ENCODE measurements at places on chromosomes 1 and 21. TPM values are rescaled to one million over a fixed set of nuclear protein-coding genes. Genes with fewer than 3 reads are reported as not detected.

GRCh38 chr21:31448496-31448895 lies 104.4 kb upstream of the TIAM1 start:
- no peak for DNase-seq

DNA sequence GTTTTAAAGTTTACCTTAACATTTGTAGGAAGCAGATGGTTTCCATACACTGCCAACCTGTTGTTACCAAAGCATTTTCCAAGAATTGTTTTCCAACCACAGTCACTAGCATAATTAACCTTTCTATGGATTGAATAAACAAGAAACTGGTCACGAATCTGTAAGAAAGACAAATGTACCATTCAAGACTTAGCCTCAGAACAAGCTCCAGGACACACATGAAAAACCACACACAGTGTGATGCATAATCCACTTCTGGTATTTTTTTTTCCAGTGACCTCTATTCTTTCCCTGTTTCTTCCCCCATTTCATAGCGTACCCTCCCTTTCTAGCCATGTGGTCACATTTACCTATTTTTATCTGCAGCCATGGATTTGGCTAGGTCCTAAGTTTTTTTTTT lies 29.6 kb upstream of the C1orf87 start:
- DNase-seq = peak; percentile 43

GRCh38 chr1:76959556-76959955 lies 92.3 kb downstream of the ST6GALNAC5 start:
- no peak for DNase-seq

- DNase-seq = peak; percentile 46
Measured at GRCh38 chr1:11736746-11737639, 1.1 kb downstream of the AGTRAP start.

Gene LGR6
- not detected for polyA plus RNA-seq

DNA sequence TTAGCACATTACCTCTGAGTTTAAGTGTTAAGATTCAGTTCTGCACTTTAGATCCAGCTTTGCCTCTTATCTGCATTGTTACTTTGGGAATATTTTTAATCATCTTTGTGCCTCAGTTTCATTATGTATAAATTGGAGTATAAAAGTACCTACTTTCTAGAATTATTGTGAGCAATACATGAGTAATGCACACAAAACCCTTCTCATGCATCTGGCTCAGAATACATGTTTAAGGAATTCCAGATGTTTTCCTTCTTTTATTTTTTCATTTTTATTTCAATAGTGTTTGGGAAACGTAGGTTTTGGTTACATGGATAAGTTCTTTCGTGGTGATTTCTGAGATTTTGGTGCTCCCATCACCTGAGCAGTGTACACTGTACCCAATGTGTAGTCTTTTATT lies 14.2 kb downstream of the C8A start:
- DNase-seq = no peak

Gene KAZN
- 1.6 TPM for polyA plus RNA-seq

- peak; percentile 33 for DNase-seq
Measured at GRCh38 chr1:50724626-50725286, 235.3 kb downstream of the FAF1 start.

GRCh38 chr21:22791376-22791775 lies 1793.2 kb downstream of the NCAM2 start:
- DNase-seq = peak; percentile 41

GRCh38 chr1:230818367-230818766 lies 50.0 kb downstream of the C1orf198 start:
- DNase-seq = no peak

GRCh38 chr1:67652800-67653199 lies 32.2 kb upstream of the GADD45A start:
- DNase-seq = peak; percentile 53

DNA sequence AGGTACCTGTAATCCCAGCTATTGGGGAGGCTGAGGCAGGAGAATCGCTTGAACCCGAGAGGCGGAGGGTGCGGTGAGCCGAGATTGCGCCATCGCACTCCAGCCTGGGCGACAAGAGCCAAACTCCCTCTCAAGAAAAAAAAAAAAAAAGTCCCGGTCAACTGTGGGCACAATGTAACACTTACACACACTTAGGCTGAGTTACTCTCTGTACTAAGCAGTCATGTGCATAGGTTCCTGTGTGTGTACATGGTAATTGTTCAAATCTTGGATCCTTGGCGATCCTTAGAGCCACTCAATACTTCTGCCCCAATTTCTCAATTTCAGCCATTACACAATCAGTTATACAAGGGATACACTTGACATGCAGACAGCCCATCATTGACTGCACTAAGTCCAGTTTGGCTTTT lies 11.6 kb downstream of the SDCCAG8 start:
- DNase-seq = no peak

DNA sequence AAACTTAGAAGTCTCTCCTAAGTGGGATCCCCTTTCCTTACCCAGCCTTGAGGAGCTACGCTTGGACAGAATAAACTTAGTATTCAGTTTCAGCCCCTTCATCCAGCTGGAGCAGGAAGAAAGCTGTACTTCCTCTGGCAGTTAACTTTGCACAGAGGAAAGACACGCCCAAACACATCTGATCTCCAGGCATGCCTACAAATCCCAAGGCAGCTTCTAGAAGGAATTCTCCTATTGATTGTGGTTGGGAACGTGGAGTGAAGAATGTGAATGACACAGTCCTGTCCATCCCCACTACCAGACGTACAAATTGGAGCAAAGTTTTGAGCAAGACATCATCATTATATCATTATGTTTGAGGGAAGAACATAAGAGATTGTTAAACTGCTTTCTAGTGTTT lies 6.6 kb upstream of the AK4 start:
- no peak for DNase-seq

Gene CSF3R
- polyA plus RNA-seq = not detected

- no peak for DNase-seq
Measured at GRCh38 chr1:172373864-172374263, 46.6 kb upstream of the C1orf105 start.

Gene IL19
- not detected for polyA plus RNA-seq

Gene IL6R
- 4.2 TPM for polyA plus RNA-seq

DNA sequence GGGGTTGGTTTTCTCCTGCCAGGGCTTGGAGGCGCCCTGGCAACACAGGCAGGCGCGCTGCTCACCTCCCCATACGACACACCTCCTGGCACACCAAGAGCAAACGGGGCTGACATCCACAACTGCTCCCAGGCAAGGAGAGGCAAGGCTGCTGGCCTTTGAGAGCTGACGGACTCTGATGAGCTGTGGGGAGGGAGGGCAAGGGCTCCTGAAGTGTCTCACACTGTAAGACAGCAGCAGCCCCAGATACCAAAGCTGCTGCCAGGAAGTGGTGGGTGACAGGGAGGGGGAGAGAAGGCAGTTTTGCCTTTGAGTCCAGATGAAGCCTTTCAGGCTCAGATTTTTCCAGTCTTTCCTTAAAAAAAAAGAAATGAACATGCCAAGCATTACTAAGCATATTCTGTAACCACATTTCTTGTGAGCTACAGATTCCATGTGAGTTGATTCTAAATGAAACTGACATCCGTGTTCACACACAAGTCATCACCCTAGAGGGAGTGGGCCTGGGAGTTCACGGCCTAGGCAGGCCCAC lies 24.3 kb downstream of the PGBD5 start:
- no peak for DNase-seq

GRCh38 chr1:185561629-185562028 lies 172.6 kb upstream of the HMCN1 start:
- no peak for DNase-seq

DNA sequence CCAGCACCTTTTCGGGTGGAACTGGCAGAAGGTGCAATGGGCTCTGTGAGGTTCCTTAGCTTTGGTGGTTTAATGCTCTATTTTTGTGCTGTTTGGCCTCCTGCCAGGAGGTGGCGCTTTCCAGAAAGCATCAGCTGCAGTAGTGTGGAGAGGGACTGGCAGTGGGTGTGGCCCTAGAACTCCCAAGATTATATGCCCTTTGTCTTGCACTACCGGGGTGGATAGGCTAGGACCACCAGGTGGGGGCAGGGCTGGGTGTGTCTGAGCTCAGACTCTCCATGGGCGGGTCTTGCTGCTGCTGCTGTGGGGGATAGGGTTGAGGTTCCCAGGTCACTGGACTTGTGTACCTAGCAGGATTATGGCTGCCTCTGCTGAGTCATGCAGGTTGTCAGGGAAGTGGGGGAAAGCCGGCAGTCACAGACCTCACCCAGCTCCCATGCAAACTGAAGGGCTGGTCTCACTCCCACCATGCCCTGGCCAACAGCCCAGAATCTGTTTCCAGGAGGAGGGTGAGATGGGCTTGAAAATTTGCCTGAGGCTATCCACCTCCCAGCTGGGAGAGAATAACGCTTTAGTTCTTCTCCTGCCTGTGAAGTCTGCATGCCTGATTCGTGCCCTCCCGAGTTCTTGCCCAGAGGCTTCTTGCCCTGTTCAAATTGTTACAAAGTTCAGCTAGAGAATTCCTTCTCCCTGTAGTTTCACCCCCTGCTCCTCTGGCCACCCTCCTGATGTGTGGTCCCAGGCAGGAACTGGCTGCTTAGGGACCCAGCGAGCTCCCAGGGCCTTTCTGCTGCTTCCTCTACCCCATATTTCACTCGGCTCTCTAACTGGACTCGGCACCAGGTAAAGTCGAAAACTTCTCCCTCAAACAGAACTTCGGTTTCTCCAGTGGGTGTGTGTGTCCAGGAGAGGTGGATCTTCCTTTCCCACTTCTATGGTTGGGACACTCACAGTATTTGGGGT lies 76.5 kb upstream of the BTG3 start:
- no peak for DNase-seq

DNA sequence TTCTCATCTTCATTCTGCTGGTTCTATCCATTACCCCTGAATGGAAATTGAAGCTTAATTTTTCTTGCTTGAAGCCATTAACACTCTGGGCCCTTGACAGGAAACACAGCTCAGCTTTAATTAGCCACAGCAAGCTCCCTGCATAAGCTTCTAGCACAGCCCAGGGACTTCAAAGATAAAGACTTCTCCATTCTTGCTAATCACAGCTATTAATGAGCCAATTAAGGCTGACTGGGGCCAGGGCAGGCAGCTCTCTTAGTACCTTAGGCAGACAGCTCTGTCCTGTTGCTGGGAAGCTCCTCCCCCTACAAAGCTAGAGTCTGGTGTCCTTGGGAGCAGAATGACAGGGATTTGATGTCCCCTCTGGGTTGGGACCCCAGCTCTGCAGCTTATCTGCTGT lies 27.9 kb upstream of the TRABD2B start:
- no peak for DNase-seq

- DNase-seq = no peak
Measured at GRCh38 chr1:9841460-9841859, 17.7 kb upstream of the CLSTN1 start.

Gene CNKSR1
- 0.19 TPM for polyA plus RNA-seq

GRCh38 chr1:1929639-1930545 lies 10.8 kb upstream of the TMEM52 start:
- DNase-seq = no peak

- DNase-seq = no peak
Measured at GRCh38 chr1:234768569-234769283, 158.7 kb upstream of the IRF2BP2 start.

- DNase-seq = no peak
Measured at GRCh38 chr1:208850442-208850841, 606.3 kb upstream of the PLXNA2 start.

DNA sequence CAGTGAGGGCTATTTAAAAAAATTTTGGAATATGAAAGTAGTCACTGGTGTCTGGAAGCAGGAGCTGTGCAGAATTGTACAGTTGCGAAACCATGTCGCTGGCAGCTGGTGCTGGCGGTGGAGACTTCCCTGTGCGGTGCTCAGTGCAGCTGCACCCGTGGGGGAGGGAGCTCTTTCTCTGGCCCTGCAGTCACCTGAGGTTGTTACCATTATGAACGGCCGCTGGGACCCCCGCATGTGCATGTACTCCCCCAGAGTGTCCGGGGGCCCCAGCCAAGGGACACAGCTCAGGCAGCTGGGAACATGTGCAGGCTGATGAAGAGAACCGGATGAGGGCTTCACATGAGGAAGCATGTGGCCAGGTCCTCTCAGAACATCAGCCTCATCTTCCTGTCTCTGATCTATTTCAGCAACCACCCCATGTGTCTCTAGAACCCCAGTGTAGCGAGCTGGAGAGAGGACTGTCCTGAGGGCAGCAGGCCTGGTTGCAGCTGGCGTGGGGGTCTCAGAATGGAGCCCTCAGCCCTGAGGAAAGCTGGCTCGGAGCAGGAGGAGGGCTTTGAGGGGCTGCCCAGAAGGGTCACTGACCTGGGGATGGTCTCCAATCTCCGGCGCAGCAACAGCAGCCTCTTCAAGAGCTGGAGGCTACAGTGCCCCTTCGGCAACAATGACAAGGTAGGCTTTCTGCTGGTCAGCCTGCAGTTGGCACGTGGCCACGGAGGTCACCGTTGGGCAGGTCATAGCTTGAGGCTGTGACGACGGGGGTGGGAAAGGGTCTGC lies at the start of gene TRPM2:
Gene TRPM2, plus strand, starts transcription at position 431 of the 780 bp plus-strand sequence. Its CDS starts 80 bp downstream, at position 511.
- DNase-seq = no peak

DNA sequence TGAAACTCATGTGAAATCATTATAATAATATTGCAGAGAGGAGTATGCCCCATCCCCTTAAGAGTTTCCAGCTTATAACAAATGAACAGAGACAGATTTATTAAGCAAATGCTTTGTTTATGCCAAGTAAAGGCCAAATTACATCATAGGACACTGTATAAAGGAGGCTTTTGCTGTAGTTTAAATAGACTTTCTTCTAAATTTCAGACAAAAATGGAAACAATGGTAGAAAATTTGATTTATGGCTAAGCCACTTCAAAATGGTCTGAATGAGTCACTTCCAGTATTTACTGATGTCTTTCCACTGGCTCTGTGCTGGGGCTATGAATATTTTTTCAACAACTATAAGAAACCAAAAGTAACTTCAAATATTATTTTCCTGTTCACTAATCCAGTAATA lies 81.1 kb upstream of the ST6GALNAC5 start:
- DNase-seq = peak; percentile 82

Gene LCE1A
- polyA plus RNA-seq = not detected

Gene OR10J1
- not detected for polyA plus RNA-seq

GRCh38 chr1:16614361-16615252 lies 1.2 kb upstream of the NBPF1 start:
- DNase-seq = no peak

DNA sequence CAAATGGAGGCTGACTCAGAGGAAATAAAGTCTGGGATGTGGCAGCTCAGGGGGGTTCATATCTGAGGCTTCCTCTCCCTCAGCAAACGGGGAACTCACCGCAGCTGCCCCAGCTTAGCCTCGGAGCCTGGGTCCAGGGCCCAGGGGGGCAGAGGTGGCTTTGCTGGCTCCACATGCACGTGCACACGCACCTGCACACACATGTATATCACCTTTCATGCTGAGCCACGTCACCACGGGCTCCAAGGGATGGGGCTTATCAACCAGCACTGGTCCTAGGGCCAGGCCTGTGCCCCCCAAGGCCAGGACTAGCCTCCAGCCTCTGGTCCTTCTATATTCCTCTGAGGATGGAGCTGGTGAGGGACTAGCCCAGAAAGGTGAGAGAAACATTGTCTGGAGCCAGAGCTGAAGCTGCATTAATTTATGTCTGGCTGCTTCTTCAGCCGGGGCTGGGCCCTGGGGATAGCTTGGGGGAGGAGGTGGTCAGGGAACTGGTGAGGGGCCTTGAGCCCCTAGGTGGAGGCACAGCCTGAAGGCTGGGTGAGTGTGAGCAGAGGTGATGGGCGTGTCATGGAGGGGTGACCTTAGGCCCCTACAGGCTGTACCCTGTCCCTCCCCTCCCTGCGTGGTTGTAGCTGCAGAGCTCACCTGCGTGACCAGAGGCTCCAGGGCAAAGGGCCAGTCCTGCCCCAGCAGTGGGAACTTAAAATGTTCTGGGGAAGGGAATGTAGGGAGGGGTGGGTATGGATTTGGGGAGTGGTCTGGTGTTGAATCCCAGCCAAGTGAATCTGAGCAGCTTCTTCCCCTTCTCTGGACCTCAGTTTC lies 520.8 kb downstream of the PTPRU start:
- DNase-seq = no peak

Data from endothelial cell of umbilical vein (primary cell).